Stimulated activated CD4-positive, alpha-beta T cell treated with anti-CD3 and anti-CD28 coated beads, Interleukin-2, amount 100 ng/mL, for 4 hours (primary cell): ENCODE measurements at places on chromosomes 3 and 15.

DNA sequence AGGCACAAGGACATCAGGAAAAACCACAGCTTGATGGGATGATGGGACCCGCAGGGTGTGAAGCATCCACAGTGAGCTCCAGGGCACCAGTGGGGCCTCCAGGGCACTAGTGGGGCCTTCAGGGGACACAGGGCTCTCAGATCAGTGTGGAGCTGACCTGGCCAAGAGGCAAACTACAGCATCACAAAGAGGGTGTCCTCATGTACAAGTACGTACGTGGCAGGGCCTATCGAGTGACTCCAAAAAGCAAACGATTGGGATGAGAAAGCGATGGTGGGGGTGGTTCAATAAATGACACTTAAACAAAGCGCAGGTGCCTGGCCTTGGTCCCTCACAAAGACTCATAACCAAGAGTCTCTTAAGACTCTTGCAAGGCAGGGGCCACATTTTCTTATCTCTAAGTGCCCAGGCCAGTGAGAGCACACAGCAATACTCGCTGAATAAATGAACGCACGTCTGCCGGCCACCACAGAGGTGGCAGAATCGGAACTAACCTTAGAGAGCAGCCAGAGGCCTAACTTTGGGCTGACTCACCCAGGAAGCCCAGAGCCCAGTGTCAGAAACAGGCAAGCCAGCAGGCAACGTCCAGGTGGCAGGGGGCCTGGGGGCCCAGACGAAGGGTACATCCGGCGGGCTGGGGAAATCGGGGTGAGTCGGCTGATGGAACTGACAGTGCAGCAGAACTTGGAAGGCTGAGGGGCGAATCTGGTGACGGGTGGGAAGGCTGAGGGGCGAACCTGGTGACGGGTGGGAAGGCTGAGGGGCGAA, 8.7 kb downstream of the PCSK6 start:
- no peak for DNase-seq

GRCh38 chr15:75508840-75509532, 57.5 kb upstream of the SIN3A start:
- peak; percentile 17 for DNase-seq

DNA sequence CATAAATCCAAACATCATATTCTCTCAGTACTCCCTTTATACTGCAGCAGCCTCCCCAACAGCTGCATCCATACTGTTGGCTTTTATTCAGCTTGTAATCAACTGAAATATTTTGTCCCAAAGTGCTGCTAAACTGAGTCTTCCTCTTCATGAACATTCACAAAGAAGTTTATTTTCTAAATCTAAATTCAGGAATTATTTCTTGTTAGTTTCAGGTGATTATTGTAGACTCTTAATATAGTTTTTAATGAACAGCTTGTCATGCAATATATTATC, 269.3 kb upstream of the UBE2E2 start:
- DNase-seq: no peak

DNA sequence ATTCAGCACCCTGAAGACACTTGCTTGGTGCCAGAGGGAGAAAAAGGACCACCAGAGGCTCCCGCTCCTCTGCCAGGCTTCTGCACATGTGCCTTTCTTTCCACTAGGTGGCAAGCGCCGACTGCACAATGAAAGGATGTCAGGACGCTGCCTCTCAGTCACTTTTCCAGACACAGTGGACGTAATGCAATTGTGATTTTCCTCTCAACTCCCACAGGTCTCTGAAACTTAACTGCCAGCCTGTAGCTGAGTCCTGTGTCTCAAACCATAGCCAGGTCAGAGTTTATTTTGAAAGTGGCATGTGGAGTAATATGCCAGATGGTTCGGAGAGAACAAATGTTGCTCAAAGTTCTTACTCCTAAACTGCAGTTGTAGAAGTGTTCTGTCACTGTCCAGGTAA, 162.9 kb downstream of the ITPR1 start:
- no peak for DNase-seq

- DNase-seq: no peak
These were observed 62.0 kb downstream of the KLHL6 start for GRCh38 chr3:183493296-183494045.

- no peak for DNase-seq
These were observed 47.4 kb upstream of the UBE2E1 start for GRCh38 chr3:23758253-23758838.

DNA sequence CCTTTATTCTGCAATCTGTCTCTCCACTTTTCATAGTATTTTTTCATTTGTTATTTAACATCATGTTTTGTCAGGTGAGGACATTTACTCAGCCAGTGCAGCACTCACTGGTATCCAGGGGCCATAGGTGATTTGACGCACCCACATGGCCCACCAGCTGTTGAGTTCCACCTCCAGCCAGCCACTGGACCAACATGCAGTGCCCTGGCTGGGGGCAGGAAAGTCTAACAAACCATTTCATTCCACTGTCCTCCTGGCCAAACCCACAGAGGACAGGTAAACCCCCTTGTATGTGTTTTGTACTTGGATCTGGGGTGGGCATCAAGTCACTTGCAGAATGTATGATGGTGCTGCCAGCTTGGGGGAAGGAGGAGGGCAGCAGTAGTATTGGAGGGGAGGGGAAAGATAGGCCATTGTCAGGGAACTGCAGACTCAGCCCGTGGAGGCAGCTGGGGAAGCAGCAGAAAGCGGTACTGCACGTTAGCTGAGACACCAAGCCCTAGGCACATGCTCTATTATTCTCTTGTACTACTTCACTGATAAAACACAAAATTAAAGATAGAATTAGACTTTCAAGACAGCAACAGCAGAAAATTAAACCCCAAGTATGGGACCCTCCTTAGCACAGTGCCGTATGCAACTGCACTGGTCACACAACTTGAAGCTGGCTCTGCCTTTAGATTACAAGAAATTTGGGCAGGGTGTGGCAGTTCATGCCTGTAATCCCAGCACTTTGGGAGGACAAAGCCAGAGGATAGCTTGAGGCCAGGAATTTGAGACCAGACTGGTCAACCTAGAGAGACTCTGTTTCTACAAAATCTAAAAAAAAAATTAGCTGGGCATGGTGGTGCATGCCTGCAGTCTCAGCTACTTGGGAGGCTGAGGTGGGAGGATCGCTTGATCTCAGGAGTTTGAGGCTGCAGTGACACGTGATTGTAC, 15.4 kb upstream of the RPL24 start:
- DNase-seq: no peak

DNA sequence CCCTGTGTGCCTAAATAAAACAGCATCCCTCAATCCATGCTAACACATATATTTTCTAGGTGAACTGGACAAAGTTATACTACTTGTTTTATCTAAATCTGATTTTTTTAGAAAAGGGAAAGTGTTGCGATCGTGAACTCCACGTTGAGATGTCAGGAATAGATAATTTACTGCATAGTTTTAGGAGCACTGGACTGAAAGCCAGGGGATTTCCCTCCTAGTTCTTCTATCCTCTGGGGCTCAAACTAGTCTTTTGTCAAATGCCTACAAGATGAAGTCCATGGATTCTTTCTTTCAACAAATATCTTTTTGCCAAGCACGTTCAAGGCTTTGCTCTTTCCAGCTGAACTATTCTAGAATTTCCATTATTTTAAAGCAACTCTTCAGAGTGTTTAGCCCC, 617 bp upstream of the HPS3 start:
- no peak for DNase-seq

- no peak for DNase-seq
These were observed 611 bp upstream of the SLC27A2 start for GRCh38 chr15:50181201-50181968.

- no peak for DNase-seq
These were observed 197.9 kb downstream of the XXYLT1 start for GRCh38 chr3:195072916-195073564.

GRCh38 chr3:10459954-10460754, 45.2 kb downstream of the ATP2B2 start:
- no peak for DNase-seq

- no peak for DNase-seq
These were observed 3.0 kb downstream of the ITIH4 start for GRCh38 chr3:52827441-52827840.

DNA sequence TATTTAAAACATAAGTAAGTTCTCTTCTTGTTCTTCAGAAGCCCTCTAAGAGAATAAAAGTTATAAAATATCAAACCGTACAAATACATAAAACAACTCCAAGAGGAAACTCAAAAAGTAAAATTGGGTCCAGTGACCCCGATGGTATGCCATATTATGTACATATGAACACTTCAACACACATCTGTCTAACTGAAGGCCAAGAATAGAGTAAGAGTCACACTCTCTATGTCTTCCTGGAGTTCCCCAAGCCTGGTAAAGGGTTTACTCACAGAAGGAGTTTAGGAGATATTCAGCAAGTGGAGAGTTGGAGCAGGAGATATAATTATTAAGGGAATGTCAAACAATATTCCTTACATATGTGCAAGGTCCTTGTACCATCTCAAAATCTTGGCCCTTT, 101.3 kb upstream of the EIF1B start:
- no peak for DNase-seq

- DNase-seq: no peak
These were observed 15.5 kb downstream of the TRIM59 start for GRCh38 chr3:160434071-160434470.

GRCh38 chr3:172538368-172539151, 15.3 kb upstream of the TNFSF10 start:
- DNase-seq: no peak

- no peak for DNase-seq
These were observed 11.2 kb upstream of the KLHL40 start for GRCh38 chr3:42674146-42674545.

- DNase-seq: no peak
These were observed 38.9 kb downstream of the MYL3 start for GRCh38 chr3:46824211-46824970.

DNA sequence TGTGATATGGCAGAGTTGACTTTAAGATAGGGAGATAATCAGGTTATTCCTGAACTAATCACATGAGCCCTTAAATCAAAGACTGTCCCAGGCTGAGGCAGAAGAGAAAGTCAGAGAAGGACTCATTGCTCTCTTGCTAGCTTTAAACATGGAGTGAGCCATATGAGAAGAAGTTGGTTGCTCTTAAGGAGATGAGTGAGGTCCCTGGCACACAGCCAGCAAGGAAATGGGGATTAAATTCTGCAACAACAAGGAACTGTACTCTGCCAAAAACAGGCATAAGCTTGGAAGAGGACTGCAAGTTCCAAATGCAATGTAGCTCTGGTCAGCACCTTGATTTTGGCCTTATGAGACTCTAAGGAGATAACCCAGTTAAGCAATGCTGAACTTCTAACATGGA, 457.0 kb downstream of the PLOD2 start:
- no peak for DNase-seq

DNA sequence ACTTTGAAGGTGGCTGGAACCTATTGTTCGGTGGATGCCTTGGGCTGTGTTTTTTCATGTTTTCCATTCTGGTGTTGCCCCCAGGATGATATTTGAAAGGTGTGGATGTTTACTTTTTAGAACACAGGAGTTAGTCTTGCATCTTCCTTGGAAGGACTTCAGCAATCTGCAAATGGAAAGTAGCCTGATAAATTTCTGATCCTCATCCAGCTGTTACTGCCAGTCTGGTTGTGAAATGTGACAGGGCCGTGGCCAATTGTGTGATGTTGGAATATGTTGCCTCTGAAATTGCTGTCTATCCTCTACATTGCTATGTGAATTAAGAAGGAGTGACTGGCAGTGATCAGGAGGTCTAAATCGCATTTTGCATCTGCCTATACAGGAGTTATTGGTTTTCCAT, 382.5 kb upstream of the C2CD4B start:
- no peak for DNase-seq

DNA sequence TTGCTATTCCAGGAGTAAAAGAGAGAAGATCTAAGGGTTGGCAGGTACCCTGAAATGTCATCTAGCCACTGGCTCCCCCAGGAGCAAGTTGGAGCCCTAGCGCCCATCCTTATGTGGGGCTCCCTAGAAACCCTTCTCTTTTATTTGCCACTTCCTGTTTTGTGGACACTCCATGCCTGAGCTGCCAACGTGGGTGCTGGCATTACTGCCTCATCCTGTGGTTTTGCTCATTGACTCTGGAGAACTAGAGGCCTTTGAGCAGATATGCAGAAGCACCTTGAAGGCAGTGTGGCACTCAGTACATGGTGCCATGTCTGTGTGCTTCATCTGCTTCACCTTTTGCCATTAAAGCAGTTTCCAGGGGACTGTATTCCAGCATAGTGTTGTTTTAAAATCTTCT, 8.1 kb downstream of the EDEM1 start:
- no peak for DNase-seq

- no peak for DNase-seq
These were observed 71.3 kb downstream of the WNT7A start for GRCh38 chr3:13808550-13808949.

- DNase-seq: no peak
These were observed 49.7 kb upstream of the SCAANT1 start for GRCh38 chr3:63961891-63962290.

GRCh38 chr3:133445108-133445507, 45.3 kb downstream of the BFSP2 start:
- DNase-seq: no peak

DNA sequence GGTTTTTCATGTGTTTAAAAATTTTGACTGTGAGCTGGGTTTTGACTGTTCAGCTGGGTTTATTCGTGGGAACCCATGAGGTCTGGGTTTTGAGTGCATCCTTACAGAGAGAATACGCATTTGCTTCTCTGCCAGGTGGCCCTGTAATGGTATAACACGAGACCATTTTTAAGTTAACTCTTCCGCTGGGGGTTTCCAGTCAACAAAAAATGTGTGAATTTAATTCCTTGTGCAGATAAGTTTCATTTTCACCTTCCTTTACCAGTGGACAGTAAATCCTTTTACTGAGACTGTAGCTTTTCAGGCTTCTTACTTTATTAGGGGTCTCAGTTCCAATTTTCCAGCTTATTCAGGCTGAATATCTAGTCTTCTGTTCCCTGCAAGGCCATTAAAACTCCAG, 149.6 kb downstream of the OPA1 start:
- no peak for DNase-seq

DNA sequence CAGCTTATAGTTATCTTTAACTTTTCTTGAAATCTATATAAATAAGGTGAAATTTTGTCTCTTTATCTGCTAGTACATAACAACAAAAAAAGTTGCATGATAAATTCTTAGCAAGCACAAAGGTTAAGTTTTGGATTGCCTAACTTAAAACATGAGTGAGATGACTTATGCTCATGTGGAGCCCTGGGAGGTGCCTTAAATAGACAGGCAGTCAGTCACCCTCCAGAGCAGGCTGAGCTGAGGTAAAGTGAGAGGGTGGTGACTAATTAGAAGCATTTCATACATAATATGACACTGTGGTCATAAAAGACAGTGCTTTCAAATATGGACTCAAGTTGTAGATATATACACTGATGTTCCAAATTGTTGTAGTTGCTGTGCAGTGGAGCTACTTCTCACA, 14.6 kb upstream of the MME start:
- no peak for DNase-seq

DNA sequence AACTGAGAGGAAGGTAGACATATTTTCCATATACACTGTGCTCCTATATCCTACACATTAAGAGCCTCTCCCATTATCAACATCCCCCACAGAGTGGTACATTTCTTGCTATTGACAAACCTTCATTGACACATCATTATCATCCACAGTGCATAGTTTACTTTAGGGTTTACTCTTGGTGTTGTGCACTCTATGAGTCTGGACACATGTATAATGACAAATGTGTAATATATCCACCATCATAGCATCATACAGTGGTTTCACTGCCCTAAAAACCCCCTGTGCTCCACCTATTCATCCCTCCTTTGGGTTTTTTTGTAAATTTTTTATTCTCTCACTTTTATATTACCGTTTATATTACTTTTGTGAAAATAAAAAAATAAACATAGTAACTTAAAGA, 22.2 kb upstream of the CLDN18 start:
- DNase-seq: no peak

- no peak for DNase-seq
These were observed 248.3 kb downstream of the ADAMTS17 start for GRCh38 chr15:100093211-100094126.
